Activated T-cell treated with anti-CD3 and anti-CD28 coated beads for 48 hours (primary cell): ENCODE measurements at places on chromosomes 6 and 20.

- no peak for DNase-seq
These were observed 145.8 kb downstream of the LCA5 start for GRCh38 chr6:79391480-79391879.

GRCh38 chr6:163940705-163941623 lies 526.4 kb downstream of the QKI start:
- DNase-seq, result no peak

GRCh38 chr6:139356924-139357323 lies 17.5 kb downstream of the CITED2 start:
- DNase-seq, result no peak

GRCh38 chr6:22590423-22590822 lies 21.1 kb downstream of the HDGFL1 start:
- DNase-seq, result no peak

DNA sequence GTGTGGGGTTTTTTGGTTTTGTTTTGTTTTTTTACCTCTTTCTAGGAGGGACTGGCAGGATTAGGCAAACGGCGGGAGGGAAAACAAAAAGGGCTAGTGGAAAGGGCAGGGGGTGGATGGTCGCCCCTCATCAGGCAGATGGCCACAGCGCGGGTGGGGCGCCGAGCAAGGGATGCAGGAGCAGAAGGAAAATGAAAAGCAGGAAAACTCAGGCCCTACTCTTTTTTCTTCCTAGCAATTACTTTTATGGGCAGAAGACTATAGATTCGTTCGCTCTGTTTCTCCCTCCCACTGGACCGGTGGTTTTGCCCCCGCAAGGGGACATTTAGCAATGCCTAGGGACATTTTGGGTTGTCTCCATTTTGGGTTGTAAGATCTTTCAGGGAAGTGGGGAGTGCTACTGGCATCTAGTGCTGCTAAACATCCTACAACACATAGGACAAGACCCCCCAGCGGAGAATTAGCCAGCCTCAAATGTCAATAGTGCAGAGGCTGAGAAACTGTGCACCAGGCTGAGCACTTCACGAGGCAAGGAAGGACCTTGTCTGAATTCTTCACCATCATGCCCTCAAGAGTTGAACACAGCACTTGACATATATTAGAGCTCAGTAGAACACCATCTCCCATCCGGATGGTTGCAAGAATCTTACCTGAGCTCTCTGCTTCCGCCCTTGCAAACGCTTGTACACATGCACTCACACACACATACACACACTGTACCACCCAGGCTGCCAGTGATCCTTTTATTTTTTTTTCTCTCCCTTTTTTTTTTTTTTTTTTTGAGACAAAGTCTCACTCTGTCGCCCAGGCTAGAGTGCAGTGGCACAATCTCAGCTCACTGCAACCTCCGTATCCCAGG lies 4.8 kb upstream of the ZMYND8 start:
- DNase-seq, result no peak

DNA sequence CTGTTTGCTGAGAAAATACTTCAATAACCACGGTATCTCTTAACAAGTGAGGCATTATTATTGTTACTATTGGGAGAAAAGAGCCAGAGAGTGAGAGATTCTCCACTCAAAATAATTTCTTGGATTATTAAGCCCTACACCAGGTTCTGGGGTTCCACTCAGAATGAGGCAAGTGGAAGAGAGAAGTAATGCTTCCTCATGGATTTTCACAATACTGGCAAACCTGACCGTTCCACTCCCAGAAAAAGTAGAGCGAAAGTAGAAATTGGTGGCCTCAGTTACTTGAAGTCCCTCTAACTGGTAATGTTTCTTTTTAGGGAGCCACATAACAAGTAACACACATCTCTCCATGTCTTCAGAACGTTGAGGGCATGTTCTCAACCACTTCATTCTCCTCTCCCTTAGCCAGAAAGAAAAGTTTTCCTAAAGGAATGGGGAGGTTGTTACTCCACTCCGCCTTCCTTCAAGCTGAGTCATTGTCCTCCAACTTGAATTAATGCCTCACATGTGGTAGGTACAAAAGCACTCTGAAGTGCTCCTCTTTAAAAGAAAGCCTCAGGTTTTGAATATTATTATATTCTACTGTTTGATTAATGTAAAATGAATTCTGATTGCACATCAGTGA lies 1.9 kb downstream of the BAG2 start:
- no peak for DNase-seq

- no peak for DNase-seq
These were observed 17.3 kb upstream of the HLA-G start for GRCh38 chr6:29810371-29810770.

DNA sequence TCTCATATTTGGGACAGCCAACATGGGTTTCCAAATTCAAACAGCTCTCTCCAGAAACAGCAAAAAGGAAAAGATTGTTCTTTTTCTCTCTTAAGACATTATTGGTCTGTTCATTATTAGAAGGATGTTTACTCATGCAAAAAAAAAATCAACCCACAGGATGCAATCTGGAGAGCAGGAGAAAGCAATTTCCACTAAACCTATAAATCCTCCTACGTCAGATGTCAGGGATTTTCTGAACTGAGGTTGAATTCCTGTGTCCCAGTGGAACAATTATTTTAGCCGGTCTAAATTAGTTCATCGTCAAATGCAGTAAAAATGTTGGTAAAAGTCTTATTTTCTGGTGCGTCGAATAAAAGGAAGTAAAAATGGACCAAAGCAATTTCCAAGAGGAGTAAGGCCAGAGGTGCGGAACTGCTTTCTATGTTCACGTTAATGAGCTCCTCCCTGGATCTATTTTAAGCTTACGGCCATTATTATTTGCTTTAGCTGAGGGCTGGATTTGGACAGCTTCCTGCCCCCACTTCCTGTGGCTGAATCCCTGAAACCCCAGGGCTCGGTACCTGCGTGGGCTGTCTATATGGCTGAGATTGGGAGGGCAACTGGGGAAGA lies at the start of gene GABRR1:
Gene GABRR1 (minus strand): TSS at position 60 of the 612 bp plus-strand sequence. CDS start 36 bp downstream, at position 24.
- no peak for DNase-seq

- no peak for DNase-seq
These were observed 58.8 kb downstream of the RPRD1B start for GRCh38 chr20:38092260-38092857.

- no peak for DNase-seq
These were observed 117.0 kb downstream of the ME1 start for GRCh38 chr6:83313882-83314281.

DNA sequence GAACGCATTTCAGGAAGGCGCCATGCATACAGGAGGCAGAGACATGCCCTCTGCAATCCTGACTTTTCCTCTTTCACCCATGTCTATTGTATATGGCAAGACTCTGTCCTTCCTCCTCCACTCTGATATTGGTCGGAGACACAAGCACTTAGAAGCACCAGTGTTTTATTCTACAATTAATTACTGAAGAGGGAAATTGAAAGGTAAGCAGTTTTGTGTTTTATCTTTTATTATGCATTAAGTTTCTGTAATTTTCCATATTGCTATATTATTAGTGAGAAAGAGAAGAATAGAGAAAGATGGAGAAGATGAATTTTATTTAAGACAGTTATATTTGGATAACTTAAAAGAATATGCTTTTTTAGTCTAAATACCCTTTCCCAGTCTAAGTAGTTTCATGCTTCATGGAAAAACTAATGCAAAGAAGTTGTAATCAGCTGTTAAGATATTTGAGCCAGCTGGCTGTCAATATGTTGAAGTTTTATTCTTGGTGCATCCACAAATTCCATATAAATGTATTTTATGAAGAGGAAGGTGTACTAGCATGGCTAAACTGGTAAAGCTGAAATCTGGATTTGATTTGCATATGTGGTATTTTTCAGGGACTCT lies 13.6 kb downstream of the ARID1B start:
- DNase-seq, result no peak

- DNase-seq, result no peak
These were observed 32.4 kb downstream of the UBD start for GRCh38 chr6:29527126-29527525.

GRCh38 chr20:16446246-16446645 lies 127.0 kb downstream of the KIF16B start:
- no peak for DNase-seq

DNA sequence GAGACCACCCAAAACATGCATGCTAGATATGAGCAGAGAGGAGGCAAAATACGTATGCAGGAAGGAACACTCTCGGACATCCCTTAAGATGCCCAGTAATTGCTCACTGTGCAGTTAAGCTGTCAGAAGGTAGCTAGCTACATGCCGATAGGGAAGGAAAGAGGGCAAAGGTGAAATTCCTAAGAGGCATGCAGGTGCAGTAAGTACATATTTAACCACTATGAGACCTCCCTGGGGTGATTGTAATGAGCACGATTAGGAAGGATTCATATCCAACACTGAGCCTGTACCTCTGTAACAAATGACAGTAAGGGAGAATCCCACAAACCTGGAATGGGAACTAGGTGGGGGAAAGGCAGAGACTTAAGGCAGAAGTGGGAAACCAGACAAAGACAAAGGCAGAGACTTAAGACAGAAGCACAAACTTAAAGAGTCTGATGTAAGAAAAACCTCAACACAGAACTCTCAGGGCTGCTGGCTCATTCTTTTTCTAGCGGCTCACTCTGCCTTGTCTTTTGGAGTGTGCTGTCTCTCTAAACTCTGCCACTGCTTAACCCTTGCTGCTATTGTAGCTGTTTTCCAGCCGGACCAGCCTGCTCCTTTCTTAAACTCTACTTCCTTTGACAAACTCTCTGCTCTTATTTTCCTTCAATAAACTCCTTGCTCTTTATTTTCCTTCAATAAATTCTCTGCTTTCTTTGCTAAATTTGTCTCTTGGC lies 148.1 kb downstream of the UBE3D start:
- DNase-seq, result no peak

GRCh38 chr6:128768187-128768586 lies 114.8 kb upstream of the LAMA2 start:
- no peak for DNase-seq

DNA sequence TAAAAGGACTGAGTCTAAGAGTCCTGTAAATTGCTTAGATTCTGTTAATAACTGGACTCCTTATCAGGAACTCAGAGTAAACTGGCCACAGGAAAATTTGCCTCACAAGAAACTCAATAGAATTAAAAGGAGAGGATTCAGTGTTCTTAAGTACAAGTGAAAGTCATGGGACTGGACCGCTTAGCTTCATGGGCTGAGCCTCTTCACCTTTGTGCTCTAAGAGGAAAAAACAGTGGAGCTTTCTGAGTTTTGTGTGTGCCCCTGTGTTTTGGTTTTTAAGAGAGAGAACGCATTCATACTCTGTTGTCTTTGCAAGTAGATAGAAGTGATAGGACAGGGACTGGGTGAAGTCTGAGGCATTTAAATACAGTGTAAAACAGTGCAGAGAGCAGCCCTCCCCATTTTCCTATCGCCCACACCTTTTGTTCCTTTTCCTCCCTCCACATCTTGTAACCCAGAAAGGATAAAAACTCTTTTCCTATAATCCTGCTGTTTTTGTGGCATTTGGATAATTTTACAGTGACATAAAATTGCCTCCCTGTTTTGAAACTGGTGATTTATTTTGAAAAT lies 49.6 kb downstream of the FOXO3 start:
- no peak for DNase-seq

DNA sequence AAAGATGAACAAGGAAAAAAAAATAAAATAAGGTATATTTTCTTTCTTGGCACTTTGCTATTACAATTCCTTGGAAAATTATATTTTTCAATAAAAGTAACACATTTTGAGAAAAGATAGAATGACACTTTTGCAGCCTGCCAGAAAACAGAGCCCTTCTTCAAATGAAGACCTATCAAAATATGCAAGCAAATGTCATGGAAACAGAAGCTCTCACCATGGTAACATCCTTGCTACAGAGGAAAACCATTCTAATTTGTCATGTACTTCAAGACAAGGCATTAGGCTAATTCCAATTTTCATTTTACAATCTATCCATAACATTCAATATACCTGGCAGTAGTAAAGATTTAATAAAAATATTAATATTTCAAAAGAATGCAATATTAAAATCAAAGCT lies 177.9 kb downstream of the RNGTT start:
- DNase-seq, result no peak

- DNase-seq, result no peak
These were observed 539.1 kb upstream of the JAG1 start for GRCh38 chr20:11212902-11213301.

DNA sequence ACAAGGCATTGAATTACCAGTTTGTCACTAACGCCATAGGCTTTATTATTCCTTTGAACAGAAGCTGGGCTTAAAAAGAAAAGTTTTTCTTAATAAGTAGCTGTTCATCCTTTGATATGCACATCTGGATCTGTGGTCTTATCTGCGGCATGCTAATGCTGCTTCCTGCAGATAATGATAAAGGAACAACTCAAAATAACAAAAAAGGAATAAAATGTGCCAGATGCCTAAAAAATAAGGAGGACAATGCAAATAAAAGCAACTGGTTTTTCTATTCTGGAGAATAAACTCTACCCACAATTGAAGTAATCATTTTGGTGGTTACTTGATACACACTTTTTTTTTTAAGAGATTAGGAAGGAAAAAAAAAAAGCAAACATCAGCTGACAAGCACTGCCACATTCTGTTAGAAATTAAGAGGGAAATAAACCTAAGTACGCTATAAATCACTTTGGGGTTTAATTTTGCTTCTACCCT lies 156.8 kb upstream of the SALL4 start:
- no peak for DNase-seq

GRCh38 chr6:109093732-109094415 lies 772 bp downstream of the SESN1 start:
- DNase-seq, result no peak
